ENCODE measurements at places on chromosomes 6 and 20.

DNA sequence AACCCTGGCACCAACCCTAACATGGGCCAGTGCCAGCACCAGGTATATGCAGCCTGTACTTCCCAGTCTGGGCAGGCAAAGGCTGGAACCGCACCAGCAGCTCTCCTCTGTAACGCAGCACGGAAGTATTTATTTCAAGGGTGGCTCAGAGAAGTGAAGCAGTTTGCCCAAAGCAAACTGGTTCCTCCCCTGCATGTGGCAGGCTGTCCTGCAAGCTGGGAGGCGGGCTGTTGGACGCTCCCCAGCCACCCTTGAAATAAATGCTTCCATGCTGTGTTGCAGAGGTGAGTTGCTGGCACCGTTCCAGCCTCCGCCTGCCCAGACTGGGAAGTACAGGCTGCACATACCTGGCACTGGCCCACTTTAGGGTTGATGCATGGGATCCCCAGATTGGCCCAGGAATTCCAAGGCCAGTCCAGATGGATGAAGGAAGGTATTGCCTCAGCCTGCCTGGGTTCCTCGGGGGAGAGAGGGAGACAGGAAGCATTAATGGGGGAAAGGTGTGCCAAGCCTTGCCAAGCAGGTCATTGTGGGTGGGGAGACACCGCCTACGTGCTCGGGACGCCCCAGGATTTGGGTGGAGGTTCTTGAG is 49.8 kb downstream of the PPARD start:
- no peak for DNase-seq

GRCh38 chr6:159117046-159117445 is 52.2 kb upstream of the FNDC1 start:
- DNase-seq: no peak

GRCh38 chr6:169082093-169082492 is 171.6 kb downstream of the THBS2 start:
- DNase-seq: no peak

DNA sequence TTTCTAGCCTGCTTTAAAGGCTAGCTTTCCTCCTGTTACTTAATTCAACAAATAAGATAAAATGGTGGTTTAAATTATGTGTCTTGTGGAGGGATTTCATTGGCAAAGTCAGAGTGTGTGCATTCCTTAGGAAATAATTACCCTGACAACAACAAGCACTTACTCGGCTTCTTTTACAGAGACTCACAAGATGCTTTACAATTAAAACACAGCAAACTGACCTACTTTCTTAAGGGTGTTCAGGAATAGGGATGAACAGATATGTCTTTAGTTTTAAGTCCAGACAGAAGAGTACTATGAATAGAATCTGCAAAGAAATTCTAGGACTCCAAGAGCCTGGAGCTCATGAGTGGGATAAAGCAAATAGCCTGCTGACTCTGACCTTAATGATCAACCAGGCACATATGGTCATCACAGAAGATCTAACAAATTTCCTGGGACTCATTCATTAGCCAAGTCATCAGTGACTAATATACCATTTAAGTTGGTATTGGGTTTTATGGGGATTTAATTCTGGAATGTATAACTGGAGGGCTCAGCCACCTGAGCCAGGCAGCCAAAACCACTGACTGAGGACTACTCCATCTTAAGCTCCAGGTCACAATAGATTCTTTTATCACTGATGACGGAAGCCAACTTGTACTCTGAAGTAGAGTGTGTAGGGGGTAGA is 161.8 kb upstream of the RIMS1 start:
- DNase-seq: no peak

DNA sequence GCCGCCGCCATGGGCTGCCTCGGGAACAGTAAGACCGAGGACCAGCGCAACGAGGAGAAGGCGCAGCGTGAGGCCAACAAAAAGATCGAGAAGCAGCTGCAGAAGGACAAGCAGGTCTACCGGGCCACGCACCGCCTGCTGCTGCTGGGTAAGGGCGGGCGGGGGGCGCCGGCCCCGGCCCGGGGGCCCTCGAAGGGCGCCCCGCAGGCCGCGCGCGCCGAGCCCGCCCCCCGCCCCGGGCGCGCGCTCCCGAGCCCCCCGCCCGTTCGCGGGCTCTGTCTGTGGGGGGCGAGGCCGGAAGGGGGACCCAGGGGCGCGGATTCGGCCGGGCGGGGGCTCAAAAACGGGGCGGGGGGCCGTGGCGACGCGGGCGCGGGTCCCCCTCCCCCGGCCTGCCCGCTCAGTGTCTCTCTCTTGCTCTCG is 39.2 kb downstream of the GNAS start:
- no peak for DNase-seq

DNA sequence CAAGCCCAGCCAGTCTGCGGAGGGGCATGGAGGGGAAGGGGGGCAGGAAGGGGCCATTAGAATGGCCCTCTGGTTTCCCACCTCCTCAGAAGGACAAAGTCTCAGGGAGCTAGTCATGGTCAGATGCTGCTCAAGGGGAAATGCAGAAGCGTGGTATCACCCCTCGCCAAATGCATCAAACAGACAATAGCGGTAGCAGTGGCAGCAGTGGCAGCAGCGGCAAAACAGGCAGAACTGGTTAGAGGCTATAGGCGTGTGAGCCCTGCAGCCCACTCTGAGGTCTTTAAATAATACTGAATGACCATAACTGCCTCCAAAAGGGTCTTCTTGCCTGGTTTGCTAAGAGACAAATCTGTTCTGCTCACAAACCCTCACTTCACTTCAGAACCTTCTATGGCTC is 186.7 kb downstream of the TFAP2C start:
- no peak for DNase-seq

- DNase-seq: no peak
Observed at GRCh38 chr20:9919271-9920014, 80.6 kb upstream of the PAK5 start.
